Stimulated activated CD8-positive, alpha-beta memory T cell treated with anti-CD3 and anti-CD28 coated beads, Interleukin-7, amount 100 ng/mL, for 4 hours (primary cell): ENCODE measurements at places on chromosomes 13 and 19.
A peak's percentile ranks its signal among the peaks of the same experiment; 100 is the strongest.

- no peak for DNase-seq
Measured at GRCh38 chr19:18677156-18677555, 6.3 kb upstream of the CRTC1 start.

DNA sequence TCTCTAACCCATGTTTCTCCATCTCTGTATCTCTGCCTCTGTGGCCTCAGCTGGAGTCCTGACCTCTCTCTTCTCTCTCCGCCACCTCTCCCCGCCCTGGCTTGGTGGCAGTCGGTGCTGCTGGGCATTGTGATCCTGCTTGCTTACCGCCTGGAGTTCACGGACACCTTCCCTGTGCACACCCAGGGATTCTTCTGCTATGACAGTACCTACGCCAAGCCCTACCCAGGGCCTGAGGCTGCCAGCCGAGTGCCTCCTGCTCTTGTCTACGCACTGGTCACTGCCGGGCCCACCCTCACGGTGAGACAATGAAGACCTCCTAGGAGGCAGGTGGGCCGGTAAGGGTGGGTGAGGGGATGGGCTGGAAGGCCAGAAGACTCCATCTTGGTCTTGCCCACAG, 4.2 kb downstream of the PLPPR2 start:
- DNase-seq, result no peak

- no peak for DNase-seq
Measured at GRCh38 chr19:16146112-16146511, 2.6 kb downstream of the HSH2D start.

- no peak for DNase-seq
Measured at GRCh38 chr19:6384381-6384780, 8.6 kb downstream of the GTF2F1 start.

GRCh38 chr19:54606891-54607784, 13.7 kb downstream of the LILRA1 start:
- DNase-seq, result no peak

GRCh38 chr19:15769586-15769985, 17.9 kb upstream of the OR10H5 start:
- no peak for DNase-seq

DNA sequence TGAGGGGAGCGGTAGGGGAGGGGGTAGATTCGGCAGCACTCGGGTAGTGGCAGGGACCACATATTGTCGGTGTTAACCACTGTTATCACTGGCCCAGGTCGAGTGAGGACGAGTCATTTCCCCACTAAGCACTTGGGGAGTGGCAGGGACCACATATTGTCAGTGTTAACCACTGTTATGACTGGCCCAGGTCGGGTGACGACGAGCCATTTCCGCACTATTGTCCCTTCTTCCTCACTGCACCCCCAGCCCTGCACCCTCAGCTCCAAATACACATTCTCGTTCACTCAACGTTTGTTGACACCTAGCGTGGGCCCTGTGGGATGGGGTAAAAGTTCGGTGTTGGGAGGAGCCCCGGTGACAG, 467 bp upstream of the CLN5 start:
- DNase-seq, result peak; percentile 77

DNA sequence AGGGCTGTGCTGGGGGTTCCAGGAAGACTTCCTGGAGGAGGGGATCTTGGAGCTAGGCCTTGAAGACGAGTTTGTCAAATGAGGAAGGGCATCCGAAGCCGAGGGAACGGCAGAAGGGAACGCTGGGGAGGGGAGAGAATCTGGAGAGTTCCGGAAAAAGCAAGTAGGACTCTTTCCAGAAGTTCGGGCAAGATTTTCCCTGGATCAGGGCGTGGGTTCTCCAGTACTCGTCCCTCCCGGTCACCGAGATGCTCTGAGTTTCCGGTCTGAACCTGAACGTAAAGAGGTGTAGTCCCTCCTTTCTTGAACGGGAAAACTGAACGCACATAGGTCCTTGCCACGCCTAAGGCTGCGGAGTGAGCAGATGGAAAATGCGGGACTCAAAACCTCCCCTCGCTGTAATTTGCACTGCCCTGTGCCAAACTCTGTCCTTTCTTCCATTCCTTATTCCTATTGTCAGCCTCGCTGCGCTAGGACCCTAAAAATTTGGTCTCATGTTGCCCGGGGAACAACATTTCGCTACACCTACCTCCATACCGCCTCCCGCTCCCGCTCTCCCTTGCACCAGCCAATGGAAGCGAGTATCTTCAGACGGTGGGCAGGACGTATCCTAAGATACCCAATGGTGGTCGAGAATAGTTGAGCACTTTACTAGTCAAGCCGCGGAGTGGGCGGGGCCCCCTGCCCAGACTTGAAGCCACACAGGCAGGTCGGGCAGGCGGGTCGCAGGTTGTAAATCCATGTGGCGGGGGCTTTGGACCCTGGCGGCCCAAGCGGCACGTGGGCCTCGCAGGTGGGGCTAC, at the start of gene GTPBP3:
GTPBP3 (plus strand) TSS at position 682 of the 803 bp plus-strand sequence; CDS start at position 741, 59 bp downstream.
- peak; percentile 96 for DNase-seq
